ENCODE measurements at places on chromosomes 11 and 22.

- no peak for DNase-seq
Measured at GRCh38 chr11:87059596-87060390, 22.1 kb downstream of the TMEM135 start.

- no peak for DNase-seq
Measured at GRCh38 chr11:61477727-61478148, 30.8 kb upstream of the LRRC10B start.

DNA sequence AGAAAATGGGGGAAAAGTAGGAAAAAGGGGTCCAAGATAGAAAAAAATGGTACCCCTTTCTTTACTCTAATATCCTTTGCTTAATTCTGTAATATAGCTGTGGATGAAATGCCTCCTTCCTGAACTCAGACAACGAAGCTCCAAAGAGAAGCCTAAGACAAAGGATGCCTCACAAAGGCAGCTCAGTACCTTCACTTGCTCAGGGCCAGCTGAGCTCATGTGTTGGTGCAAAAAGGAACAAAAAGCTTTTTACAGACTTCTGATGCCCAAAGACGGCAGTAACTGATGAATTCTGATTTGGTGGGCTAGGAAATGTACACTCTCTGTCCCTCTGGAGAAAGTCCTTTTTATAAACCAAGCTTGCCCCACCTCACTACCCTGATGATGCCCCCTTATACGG is 77.5 kb downstream of the DENND5A start:
- no peak for DNase-seq

GRCh38 chr11:114179234-114179941 is 116.8 kb upstream of the NNMT start:
- no peak for DNase-seq

DNA sequence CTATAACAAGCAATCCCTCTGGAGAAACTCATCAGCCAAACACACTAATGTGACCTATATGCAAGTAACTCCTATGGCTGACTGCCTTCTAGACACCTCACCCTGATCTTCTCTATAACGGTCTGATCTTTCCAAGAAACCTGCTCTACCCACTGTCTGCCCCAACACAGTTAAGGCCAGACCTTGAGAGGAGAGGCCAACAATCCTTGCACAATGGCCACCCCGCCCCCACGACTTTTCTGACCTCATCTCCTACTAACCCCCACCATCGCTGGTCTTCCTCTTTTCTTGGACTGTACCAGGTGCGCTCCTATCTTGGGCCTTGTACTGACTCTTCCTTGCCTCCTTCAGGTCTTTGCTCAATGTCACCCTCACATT is 12.5 kb downstream of the HIRA start:
- DNase-seq, result no peak

DNA sequence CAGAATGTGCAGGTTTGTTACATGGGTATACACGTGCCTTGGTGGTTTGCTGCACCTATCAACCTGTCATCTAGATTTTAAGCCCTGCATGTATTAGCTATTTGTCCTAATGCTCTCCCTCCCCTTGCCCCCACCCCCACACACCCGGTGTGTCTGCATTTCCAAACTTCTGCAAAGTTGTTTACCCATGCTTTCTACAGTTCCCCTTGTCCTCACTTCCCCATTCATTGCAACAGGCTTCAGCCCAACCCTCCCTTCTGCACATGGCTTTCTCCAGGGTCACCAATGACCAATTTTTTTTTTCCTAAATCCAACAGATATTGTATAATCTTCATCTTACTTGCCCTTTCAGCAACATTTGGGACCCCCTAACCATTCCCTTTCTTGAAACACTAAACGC is 32.0 kb upstream of the NUP50 start:
- DNase-seq, result no peak

GRCh38 chr22:44395118-44396005 is 82.6 kb upstream of the SHISAL1 start:
- no peak for DNase-seq

- no peak for DNase-seq
Measured at GRCh38 chr11:83871054-83871453, 584.9 kb upstream of the CCDC90B start.

- no peak for DNase-seq
Measured at GRCh38 chr11:1168721-1169161, 11.0 kb downstream of the MUC5AC start.

DNA sequence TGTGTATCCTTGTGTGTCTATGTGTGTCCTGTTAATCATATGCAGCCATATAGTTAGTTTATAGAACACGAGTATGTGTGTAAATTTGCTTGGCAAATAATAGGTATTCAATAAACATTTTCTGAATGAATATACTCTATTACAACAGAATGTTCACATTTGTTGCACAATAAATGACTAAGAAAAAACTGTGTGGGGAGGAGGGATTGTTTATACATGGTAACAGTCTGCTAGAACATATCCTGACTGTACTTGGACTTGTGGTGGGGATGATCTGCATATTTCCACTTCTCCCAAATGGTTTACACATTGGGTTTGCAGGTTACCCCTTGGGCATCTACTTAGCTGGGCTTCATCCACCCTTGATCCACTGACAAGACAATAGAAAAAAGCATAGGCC is 194.6 kb downstream of the INSC start:
- DNase-seq, result no peak

DNA sequence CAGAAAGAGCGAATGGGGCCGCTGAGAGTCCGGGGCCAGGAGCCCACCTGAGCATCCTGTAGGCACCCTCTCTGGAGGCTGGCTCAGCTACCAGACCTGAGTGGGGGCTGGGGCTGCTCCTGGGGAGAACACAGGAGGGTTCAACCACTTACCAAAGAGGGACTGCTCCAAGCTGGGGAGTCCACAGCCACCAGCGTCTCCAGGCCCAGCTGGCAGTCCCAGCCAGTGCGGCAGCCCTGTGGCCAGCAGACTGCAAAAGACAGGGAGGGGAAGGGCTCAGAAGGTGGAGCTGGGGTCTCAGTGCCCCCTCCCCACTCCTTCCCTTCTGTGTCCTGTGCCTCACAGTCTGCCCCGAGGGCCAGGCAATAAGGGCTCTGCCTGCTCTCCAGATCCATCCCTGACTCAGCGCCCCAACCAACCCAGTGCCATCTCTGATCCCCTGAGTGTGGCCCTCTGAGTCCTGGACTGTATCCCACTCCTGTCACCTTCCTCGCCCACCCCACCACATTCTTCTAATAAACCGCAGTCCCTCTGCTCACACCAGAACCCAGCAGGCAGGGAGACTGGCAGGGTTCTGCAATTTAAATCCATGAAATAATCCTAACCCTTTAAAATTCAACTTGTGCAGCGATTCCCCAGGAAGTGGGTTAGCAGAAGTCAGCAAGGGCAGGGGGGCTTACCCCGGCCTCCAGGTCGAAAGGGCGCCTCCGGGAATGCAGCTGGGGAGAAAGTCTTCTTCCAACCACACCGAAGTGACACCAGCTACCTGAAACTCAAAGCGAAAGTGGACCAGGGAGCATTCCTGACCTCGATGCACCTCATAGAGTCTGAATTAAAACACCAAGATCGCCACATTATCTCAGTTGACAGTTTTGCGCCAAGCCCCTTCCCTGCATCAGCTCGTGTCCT is 13.3 kb downstream of the CHST1 start:
- DNase-seq, result no peak

DNA sequence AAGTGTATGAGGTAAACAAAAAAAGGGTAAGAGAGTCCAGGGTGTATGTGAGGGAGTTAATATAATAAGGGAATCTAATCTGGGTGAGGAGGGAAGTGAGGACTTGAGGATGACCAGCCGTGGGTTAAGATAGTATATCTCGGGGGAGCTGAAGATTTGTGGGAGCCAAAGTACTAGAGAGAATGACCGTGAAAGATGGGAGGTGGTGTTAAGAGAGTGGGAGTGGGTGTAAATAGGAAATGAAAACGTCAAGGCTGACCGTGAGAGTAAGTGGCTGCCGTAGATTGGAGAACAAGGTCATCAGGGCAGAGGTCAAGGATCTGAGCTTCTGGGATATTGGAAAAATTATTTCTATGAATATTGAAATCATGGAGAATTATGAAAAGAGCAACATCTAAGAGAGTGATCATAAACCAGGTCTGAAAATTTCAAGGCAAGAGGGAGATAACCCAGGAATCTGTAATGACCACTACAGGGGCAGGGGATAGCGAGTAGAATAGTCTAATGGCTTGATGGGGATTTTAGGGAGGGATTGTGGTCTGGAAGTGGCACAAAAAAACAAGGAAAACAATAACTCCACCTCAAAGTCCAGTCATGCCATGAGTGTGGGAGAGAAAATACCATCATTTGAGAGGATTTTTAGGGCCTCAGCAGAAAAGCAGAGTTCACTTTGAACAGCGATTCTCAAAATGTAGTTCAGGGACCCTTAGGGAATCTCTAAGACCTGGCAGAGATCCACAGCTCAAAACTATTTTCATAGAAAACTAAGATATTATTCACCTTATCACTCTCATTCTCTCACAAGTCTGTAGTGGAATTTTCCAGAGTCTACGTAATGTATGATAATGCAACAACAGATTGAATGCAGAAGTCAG is 72.0 kb downstream of the PRR5L start:
- no peak for DNase-seq

- no peak for DNase-seq
Measured at GRCh38 chr11:30758518-30758917, 172.4 kb upstream of the MPPED2 start.

DNA sequence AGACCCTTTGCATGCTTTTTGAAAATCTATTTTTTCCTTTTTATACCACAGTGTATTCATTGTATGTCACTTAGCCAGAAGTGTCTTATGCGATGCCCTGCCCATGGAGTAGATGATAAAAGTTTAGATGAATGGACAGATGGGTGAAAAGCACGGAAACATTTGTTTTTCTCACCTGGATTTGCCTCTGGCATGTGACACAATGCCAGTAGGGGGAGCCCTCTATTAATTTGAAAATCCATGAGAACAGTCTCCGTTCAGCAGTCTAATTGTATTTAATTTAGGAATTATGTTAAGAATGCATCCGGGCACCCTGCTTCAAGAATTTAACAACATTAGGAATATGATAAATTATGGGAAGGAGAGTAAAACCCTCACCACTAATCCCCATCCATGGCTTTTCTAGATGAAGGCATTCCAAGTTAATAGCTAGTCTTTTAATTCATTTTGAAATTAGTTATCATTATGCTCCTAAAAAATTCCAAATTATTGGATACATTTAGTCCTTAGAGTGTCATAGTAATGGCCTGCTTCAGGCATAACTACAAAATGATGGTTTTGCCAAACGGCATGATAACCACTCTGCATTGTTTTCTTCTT is 55.3 kb upstream of the ALKBH3 start:
- DNase-seq, result no peak

DNA sequence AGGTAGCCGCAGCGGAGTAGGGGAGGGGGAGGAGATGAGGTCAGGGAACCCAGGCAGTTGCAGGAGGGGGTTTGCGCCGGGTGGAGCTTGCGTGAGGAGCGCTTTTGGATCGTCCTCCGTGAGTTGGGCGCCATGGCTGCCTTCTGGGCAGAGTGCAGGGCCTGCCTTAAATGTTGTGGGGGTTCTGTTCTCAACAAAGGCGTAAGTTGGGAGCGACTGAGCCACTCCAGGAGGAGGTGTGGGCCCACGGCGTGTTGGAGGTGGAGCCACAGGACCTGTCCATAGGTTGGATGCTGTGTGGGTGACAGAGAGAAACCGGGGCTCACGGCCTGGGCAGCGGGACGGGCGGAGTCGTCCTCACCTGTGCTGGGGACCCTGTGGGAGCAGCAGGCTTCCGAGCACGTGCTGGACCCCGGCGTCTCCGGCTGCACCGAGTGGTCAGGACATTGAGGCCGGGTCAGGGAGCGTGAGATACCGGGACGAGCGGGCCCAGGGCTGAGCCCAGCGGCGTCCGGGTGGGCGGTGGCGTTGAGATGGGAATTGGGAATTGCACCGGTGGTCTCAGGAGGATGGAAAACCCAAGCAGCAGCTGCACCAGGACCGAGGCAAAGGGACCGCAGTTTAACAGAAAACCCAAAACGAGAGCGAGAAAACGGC is 977 bp upstream of the PGGHG start:
- no peak for DNase-seq

DNA sequence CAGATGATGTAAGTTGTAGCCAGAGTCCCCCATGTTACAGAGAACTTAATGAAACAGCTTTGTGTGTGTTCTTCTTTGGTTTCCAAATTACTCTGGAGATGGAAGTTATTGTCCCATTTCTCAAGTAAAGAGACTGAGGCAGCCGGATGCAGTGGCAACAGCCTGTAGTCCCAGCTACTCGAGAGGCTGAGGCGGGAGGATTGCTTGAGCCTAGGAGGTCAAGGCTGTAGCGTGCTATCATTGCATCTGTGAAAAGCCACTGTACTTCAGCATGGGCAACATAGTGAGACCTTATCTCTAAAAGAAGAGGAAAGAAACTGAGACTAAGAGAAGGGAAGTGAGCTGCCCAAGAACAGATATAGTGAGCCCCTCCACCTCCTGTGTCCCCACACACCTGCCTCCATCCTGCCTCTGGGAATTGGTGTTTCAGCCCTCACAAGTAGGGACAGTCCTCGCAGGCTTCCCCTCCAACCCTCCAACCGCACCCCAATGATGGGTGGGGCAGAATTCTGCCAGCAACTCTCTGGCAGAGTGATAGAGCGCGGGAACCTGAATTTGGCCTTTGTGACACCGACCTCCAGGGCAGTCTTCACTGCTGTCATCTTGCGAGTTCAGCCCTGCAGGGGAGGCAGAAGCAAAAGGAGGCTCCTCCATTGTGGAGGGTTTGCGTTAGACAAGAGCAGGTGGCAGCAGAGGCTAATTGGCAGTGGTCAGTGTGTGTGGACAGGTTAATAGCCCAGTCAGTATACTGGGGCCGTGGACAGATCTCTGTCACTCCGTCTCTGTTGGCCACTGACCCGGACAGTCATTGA is 1.6 kb downstream of the PDXP start:
- no peak for DNase-seq

DNA sequence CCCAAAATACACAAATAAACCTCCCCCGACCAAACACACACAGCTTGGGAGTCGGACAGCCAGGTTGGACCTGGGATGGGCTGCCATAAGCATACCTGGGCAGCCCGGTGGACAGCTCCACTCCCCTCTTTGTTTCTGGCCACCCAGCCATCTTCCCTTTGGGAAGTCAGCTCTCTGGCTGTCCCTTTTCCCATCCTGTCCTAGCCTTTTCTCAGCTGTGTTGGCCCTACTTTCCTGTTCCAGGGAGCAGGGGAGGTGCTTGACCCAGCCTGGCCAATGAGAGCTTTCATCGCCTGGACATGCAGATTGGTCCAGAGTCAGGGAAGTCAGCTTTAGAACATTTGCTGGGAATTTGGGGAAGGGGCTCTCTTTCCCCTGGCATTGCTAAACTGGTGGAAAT is 68.7 kb upstream of the NECTIN1 start:
- no peak for DNase-seq

GRCh38 chr11:18775492-18776292 is 15.9 kb downstream of the PTPN5 start:
- no peak for DNase-seq

GRCh38 chr11:1296287-1296686 is 13.1 kb downstream of the TOLLIP start:
- no peak for DNase-seq

Measured in muscle of back (tissue), 13 donors.